ENCODE measurements at places on chromosomes 2 and 18.

GRCh38 chr2:7904319-7904718 is 777.5 kb upstream of the ID2 start:
- no peak for DNase-seq

DNA sequence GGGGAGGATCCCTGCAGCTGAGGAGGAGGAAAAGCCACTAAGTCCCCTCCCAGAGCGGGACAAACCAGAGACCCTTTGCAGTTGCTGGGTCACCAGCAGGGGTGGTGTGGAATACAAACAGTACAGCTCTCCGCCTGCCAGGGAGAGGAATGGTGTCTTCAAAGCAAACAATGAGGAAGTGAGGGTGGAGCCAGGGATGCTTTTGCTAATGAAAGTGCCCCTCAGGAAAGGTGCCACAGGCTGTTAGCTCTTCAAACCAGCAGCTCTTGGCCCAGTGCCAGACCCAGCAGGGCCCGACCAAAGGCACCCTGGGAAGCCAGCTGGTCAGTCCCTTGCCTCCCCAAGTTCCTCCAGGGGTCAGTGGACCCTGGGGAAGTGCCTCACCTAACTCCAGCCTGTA is 102.8 kb downstream of the HIBCH start:
- no peak for DNase-seq

- DNase-seq, result no peak
Measured at GRCh38 chr18:53380063-53380639, 844.3 kb downstream of the MBD2 start.

DNA sequence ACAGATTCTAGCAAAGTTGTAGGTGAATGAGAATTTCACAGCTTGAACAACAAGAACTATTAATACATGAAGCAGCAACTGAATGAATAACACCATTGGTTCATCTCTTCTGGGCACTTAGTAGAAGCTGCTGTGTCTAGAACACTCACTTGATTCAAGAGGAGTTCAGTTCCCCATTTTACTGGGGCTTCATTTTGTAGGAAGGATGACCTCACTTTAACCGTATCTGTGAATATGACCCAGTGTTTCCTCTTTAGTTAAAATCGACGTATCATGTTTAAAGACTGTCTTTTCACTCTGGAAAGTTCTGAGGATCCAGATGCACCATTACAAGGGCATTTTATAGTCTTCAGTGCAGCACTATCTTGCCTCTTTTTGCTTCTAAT is 47.8 kb downstream of the LRRTM1 start:
- DNase-seq, result no peak

DNA sequence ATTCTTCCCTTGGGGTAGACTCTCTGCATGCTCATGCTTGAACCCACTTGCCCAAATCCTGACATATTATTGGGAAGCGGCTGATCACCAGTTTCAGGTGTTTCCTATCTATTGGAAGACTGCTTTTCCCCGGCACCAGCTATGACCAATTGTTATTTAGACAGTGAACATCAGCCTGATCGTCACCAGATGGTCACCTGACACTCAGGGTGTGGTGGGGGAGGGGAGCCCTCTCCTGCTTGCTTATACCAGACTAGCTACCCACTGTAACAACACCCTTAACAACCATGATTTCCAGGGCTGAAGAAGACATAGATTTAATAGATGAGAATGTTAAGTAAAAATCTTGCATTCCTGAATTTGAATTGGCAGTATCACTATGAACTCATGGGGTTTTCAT is 44.3 kb downstream of the RBM43 start:
- no peak for DNase-seq

- no peak for DNase-seq
Measured at GRCh38 chr2:227033471-227034148, 130.4 kb downstream of the COL4A4 start.

DNA sequence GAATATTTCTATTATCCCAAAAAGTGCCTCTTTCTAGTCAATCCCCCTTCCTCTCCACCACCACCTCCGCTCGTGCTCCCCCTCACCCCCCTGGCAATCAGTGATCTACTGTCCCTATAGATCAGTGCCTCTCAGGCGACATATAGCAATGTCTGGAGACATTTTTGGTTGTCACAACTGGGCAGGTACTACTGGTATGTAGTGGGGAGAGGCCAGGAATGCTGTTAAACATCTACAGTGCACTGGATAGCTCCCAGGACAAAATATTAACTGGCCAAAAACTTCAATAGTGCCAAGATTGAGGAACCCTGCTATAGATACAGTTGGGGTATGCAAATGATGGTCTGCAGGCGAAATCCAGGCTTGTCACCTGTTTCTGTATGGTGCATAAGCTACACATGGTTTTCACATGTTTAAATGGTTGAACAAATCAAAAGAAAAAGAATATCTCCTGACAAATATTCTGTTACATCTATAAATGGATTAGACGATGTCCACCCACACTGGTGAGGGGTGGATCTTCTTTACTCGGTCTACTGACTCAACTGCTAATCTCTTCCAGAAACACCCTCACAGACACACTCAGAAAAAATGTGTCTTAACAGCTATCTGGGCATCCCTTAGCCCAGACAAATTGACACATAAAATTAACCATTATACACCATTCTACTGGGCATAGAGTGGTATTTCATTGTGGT is 25.5 kb downstream of the DPYSL5 start:
- DNase-seq, result no peak

DNA sequence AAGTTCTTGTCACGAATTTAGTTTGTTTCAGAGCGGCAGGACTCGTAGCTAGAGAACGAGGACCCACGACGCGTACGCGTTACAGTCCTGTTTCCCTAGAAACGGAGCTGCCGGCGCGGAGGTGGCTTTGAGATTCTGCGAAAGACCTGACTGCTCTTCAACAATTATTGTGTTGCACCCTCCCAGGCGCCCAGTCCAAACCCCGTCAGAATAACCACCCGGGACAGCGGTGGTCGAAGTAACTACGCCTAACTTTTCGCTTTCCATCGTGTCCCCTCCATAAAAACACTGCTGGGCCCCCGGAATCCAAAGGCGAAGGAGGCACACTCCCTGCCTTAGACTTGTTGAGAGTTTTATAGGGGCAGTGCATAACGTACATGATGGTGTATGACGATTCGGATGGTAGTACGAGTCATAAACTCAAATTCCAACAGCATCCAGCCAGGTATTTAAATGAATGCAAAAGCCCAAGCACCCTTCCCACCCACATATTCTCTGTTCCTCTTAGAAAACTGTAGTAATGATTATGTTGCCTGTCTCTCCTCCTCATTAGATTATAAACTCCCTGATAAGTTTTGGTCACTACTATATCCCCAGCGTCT is 651 bp upstream of the STAM2 start:
- no peak for DNase-seq

DNA sequence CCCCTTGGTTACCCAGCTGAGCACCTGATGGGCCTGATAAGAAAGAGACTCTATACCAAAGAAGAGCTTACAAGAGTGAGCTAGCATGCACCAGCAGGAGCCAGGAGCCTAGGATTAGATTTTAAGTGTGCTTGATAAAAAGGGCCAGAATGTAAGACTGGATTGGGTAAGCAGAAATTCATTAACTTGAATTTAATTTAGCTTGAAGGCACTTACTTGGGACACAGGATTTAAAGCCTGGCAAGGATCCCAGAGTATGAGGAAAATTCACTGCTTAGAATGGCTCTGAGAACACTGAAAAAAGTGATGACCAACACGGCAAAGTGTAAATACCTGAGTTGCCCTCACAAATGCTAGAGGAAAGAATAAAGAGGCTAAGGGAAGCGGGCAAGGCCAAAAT is 91.3 kb upstream of the RBBP8 start:
- no peak for DNase-seq

DNA sequence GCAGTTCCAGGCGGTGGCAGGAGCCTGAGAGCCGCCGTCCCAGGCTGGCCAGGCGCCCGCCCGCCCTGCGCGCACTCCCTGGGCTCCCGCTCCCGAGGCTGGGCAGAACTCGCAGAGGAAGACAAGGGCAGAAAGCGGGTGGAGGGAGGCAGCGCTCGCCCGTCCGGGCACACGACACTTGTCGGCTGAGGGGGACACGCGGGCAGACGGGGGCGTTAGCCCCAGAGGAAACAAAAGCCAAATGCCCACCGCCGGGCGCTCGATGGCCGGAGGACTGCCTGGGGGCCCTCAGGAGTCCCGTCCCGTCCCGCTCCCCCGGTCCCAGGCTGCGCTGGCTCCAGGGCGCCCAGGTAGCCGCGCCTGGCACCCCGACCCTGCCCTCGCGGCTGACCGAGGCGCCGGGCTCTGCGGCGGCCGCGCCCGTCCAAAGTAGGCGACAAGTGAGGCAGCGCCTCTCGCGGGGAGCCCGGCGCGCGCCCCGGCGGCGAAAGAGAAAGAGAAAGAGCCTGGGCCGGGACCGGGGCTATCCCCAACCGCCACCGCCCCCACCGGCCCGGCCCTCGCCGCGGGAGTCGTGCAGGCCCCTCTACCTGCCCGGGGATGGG is 491 bp downstream of the L3MBTL4 start:
- DNase-seq, result no peak

DNA sequence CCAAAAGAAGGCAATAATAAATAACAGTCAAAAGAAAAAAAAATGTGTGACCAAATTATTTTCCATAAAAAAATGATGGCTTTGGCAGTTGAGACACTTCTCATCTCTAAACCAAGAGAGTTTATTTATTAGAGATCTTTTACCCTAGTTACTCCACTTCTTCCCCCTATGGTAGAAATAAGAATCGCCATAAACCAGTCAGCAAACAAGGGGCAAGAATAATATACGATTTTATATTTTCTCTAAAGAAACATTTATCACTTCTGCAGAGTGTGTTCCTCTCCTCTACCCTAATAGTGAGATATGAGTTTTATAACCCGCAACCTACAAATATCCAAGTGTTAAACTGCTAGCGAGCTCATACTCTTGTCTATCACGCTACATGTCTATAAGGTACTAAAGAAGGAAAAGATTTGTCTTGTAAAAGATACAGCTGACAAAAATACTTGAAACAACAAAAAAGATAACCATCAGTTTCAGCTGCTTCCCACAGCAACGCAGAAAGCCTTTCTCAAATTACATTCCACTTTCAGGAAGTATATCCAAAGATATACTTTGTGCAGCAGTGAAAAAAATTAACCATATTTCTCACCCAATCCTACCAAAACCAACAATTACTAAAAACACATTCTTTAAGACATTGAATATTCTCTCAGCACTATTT is 2.3 kb downstream of the RNF103 start:
- DNase-seq, result no peak

GRCh38 chr18:2486426-2486825 is 84.9 kb downstream of the METTL4 start:
- no peak for DNase-seq

DNA sequence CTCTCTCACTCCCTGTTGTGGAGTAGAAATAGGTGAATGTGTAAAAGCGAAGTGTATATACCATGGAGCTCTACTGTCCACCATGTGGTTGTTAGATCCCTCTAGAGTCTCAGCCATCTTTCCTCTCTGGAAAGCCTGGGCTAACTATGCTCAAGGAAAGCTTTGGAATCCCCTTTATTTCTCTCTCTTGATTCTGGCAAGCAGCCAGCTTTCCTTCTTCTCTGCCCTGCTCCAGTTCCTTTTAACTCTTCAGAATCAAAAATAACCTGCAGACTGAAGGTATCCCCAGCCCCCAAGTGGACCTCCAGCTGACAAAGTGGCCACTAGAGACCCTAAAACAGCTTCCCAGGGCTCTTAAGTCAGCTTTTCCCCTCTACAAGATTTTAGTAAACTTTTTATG is 381.9 kb downstream of the PLCL1 start:
- DNase-seq, result no peak

GRCh38 chr2:106572541-106573450 is 85.6 kb downstream of the CD8B2 start:
- no peak for DNase-seq

GRCh38 chr2:148674063-148675020 is 29.8 kb downstream of the EPC2 start:
- DNase-seq, result peak; percentile 6

DNA sequence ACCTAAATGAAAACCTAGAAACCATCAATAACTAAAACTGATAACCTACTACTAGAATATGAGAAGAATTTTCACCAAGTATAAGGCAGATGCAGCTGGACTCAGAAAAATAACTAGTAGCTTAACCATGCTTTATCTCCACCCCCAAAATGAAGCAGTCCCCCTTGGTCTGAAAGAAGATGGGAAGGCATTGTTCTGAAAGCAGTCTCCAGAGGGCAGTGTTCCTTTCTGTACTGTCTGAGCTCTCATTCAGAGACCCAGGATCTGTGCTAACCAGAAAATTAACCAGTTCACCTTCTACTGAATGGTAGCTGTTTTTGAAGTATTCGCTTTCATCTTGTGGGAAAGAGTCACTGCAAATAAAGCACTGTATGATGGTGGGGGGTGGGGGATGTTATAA is 273.0 kb downstream of the PDE11A start:
- no peak for DNase-seq

DNA sequence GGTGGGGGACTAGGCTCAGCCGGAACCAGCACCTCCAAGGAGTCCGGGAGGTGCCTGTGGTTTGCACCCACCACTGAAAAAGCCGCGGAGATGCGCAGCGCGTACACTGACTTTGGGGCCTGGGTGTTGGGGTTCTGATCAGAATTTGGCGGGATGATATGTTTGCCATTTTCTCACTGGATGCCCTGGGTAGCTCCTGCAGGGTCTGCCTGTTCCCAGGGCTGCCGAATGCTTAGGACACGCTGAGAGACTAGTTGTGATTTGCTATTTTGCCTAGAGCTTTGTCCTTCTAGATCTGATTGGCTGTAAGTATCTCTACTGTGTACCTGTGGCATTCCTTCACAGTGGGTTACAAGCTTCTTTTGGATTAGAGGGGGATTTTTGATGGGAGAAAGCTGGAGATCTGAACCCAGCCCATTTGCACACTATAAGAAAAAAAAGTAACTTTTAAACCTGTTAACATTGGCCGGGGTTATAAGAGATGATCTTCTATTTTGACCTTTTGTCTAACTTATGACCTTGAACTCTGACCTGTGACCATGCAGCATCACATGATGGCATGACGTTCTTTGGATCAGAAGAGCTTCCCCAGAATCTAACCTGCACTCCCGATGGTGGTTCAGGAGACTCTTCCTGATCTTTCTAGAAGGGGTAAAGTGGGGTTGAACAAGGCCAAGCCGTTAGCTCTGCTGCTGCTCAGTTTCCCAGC is 1.6 kb downstream of the KCNE4 start:
- DNase-seq, result no peak

DNA sequence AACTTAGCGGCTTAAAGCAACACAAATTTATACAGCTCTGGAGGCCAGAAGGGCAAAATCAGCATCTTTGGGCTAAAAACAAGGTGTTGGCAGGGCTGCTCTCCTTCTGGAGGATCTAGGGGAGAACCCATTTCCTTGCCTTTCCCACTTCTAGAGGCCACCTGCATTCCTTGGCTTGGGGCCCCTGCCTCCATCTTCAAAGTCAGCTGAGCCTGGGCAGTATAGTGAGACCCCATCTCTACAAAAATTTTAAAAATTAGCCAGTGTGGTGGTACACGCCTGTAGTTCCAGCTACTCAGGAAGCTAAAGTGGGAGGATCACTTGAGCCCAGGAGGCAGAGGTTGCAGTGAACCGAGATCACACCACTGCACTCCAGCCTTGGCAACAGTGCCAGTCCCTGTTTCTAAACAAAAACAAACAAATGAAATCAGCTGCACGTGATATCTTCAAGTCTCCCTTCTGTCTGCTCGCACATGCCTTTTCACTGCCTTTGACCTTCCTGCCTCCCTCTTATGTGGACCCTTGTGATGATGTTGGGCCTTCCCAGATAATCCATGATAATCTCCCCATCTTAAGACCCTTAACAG is 200.6 kb downstream of the ZFP36L2 start:
- DNase-seq, result no peak

- DNase-seq, result no peak
Measured at GRCh38 chr2:240301256-240301795, 134.1 kb upstream of the GPC1 start.

All from CD4-positive, alpha-beta T cell (primary cell).